ENCODE measurements at places on chromosomes 2 and 18.
A peak's percentile ranks its signal among the peaks of the same experiment; 100 is the strongest.

GRCh38 chr2:182616471-182617393 lies 99.3 kb upstream of the DNAJC10 start:
- no peak for DNase-seq

DNA sequence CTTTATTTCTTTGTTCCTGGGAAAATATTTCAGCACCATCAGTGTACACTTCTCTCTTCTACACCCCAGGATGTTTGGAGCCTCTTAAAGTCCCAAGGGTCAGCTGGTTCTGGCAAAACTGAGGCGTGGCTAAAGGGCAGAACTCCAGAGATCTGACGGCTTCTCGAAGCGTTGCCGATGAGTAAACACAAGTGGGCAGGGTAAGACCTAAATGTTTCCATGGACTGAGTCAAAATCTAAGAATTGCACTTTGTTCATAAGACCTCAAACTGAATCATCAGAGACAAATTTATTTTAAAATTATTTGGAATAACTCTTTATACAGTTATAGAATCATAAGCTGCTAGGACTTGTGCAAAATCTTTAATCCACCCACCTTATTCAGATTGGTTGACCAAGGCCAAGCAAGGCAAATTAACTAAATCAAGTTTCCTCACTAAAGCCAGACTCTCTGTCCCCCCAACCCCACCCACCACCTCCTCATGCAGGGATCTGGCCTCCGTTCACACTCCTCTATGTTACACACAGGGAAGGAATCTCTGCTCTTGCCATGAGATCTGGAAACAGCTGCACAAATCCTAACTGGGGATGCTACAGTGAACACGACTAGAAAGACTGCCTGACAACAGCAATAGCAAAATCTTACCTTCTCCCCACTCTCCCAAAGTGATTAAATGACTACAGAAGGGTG lies 342.6 kb upstream of the KLHL29 start:
- DNase-seq = no peak

GRCh38 chr2:58046335-58046584 lies 346 bp upstream of the VRK2 start:
- DNase-seq = no peak

DNA sequence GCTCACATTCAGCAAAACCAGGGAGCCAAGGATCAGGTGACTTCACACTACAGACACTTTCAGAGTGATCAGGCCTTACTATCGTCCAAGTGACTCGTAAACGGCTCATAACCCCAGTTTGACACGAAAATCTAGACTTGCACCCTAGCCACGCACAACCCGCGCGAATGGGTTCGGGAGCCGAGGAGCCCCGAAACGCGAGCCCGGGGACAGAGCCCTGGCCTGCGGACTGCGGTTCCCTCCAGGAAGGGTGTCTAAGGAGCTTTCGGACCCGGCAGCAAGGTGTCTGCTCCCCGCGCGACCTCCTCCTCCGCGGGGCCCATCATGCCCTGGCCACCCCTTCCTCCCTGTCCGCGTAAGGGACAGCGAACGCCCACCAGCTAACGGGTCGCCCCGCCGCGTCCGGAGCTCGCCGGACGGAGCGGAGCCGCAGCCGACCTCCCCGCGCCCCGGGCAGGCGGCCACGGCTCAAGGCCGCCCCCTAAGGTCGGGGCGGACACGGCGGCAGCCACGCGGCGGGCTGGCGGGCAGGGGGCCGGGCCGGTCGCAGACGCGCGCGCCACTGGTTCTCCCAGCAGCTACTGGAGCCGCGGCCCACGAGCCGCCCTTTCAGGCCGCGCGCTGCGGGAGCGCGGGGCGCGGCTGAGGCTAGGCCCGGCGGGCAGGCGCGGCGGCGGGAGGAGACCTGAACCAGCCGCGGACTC lies 575 bp downstream of the ATL2 start:
- peak; percentile 62 for DNase-seq

GRCh38 chr2:99819766-99820165 lies 322.6 kb downstream of the AFF3 start:
- DNase-seq = peak; percentile 20

DNA sequence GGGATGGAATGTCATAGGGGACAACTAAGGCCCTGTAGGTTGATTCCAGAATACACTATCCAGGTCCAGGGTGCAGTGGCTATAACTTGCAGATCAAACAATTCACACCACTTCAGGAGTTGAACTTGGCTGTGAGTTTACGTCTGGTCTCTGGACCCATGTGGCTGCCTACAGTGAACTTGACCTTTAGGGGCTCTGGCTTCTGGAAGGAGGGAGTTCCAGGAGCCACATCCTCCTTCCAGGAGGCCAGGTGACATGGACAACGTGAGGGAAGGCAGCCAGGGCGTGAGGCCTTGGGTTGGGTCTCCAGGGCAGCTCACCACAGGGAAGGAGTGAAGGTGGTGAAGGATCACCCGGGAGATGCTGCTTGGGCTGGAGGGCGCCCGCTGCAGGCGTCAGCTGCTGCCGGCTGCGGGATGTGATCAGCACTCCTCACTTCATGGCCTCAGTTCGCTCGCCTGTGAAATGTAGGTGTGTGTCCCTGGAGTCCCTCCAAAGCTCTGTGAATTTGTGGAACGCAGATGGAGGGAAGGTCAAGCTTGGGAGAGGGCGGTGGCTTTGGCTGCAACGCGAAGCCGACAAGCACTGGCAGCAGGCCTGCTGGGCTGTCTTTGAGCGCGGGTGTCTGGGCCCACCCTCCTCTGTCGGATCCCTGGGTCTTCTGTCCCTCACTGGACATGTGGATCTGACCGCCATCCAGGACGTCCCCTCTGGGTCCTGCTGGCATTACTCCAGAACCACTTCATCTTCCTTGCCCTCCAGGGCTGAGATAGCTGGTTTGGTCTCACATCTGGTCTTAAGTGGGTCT lies 146.5 kb downstream of the GLI2 start:
- no peak for DNase-seq

- DNase-seq = no peak
These were observed 161.3 kb downstream of the DTNA start for GRCh38 chr18:34871435-34871834.

- DNase-seq = no peak
These were observed 98.0 kb downstream of the TRABD2A start for GRCh38 chr2:84782717-84783442.

DNA sequence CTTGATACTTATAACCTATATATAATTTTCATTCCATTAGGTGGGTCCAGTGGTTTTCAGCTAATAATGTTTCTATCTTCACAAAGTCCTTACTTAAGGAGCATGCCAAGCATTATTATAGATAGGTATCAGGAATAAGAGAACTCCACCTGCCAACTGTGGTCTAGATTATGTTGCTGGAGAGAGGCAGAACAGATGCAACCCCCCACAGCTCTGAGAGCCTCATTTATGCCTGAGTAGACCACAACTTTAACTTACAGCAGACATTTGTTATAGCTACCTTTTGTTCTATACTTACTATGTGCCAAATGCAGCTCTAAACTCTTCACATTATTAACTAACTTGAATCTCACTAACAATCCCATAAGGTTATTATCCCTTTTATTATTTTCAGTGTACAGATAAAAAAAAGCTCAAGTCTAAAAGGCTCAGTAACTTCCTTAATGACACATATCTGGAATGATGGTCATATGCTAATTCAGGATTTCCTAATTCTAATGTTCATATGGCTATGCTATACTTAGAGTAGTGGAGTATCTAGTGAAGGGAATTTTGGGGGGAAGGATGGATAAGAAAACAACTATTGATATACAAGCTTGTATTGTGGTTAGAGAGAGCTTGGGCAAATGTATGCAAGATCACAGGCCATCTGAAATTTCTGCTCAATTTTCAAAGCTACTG lies 119.1 kb upstream of the RND3 start:
- no peak for DNase-seq

- no peak for DNase-seq
These were observed 879.8 kb downstream of the CPS1 start for GRCh38 chr2:211436182-211436581.

- DNase-seq = no peak
These were observed 248.5 kb downstream of the TPGS2 start for GRCh38 chr18:36580266-36580665.

- no peak for DNase-seq
These were observed 220.2 kb downstream of the HDAC4 start for GRCh38 chr2:239180526-239181073.

- no peak for DNase-seq
These were observed 12.5 kb downstream of the TACR1 start for GRCh38 chr2:75186821-75187220.

GRCh38 chr2:165617741-165618481 lies 148.4 kb downstream of the CSRNP3 start:
- DNase-seq = no peak

GRCh38 chr2:12636837-12637581 lies 79.7 kb upstream of the TRIB2 start:
- no peak for DNase-seq

DNA sequence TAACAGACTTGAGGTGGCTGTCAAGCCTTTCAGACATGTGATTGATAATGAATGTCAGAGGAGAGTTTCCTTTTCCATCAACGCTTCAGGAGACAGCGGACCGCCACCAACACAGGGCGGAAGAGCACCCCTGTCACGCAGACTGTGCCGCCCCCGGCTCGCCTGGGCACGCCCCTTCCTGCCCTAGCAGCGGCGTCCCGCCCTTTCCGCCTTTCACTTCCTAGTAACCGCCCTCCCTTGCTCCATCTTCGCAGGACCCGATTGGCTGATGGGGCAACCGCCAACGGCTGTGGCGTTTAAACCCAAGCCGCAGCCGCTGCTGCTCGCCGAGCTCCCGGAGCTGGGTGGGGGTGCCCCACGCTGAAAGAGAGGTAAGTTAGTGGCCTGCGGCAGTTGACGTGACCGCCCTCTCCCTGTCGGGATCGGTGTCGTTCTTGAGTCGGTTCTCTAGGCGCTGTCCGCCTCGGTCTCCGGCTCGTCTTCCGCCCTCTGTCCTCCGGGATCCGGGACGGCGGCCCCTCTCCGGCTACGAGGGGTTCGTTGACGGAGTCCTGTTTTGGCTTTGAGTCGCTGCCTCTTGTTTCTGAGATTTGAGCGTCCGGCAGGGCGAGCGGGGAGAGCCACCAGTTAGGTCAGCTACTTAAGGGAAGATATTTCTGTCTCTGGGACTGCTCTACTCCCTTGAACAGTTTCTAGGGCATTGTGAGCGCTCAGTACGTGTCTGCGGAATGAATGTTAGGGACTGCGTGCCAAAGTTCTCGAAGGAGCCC lies at the start of gene SGO2:
Gene SGO2 (plus strand): TSS at position 326 of the 770 bp plus-strand sequence. CDS start 6,769 bp downstream, outside the sequence.
- DNase-seq = peak; percentile 95

GRCh38 chr2:9407363-9407811 lies 15.9 kb downstream of the ITGB1BP1 start:
- no peak for DNase-seq

DNA sequence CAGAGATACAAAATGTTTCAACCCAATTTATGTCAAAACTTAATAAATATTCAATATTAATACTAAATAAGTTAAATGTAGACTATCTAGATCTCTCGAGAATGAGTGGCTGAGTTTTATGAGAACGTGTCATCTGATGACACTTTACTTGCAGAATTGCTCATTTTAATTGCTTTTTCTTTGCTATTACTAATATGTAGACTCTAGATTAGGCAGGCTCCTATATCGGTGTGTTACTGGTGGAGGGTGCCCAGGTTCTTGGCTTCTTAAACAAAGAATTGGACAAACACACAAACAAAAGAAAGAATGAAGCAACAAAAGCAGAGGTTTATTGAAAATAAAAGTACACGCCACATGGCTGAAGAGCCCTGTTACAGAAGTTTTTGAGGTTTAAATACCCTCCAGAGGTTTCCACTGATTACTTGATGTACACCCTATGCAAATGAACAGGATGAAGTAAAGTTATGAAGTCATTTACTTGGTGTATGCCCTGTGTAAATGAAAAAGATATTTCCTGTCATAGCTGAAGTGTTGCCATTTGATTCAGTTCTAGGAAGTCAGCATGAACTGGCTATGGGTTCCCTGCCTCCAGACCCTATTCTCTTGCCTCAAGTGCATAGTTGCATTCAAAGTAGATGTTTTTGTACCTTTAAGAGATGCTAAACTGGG lies 122.9 kb upstream of the ITGA4 start:
- no peak for DNase-seq

- DNase-seq = no peak
These were observed 298.5 kb downstream of the PLCL1 start for GRCh38 chr2:198102856-198103255.

GRCh38 chr2:23509596-23510292 lies 124.8 kb downstream of the KLHL29 start:
- no peak for DNase-seq

- no peak for DNase-seq
These were observed 132.1 kb upstream of the DLGAP1 start for GRCh38 chr18:4587204-4587603.

- DNase-seq = no peak
These were observed 330.2 kb downstream of the RBM43 start for GRCh38 chr2:150931451-150931850.

DNA sequence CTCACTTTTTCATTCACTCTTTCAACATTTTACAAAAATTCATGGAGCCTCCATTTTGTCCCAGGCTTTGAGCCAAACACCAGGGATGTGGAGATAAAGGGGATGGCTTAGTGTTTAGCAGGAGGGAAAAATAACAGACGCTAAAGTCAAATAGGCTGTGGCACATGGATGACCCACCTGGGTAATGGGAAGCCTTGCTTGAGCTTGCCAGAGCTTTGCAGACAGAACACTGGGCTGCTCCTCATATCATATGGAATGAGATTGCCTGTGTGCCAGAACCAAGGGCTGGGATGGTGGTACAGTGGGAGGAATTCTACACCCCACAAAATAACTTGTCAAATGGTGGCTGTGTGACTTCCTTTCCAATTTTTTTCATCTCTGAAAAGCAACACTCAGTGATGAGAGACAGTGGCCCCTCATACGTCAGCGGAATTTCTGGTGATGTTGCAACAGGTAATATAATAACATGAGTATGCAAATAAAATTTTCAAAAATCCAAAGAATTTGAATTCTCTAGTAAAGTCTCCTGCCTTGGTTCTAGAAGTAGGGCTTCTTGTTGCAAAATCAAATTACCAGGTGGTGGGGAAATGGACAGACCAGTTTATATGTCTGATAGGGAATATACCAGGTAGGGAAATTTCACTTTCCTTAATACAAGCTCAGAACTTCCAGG lies 252.9 kb downstream of the CLIP4 start:
- DNase-seq = no peak

GRCh38 chr2:193446967-193447366 lies 1252.2 kb upstream of the TMEFF2 start:
- no peak for DNase-seq

Measured in WTC11 (cell line).